ENCODE measurements at places on chromosomes 6 and 20.

DNA sequence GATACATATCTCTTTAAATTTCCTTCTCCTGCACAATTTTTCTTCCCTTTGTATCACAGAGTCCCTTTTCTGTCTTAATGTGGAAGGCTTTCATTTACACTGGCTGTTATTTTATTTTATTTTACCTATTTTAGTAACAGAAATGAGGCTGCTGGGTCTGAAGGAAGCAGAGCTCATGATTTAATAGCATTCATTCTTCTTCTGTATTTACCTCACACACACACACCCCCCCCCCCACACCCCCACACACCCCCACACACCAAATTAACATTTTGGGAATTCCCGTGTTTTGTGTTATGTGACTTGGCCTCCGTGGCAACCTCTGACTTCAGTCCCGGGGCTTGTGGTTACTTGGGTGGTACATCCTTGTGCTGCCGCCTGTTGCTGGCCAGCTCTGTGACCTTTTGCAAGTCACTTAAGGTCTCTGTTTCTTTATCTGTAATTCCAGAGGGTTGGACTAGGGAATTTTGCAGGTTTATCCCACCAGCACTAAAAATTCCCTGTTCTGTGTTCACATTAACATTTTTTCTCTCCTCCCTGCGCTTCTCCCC lies 108.8 kb downstream of the TIAM2 start:
- no peak for DNase-seq

DNA sequence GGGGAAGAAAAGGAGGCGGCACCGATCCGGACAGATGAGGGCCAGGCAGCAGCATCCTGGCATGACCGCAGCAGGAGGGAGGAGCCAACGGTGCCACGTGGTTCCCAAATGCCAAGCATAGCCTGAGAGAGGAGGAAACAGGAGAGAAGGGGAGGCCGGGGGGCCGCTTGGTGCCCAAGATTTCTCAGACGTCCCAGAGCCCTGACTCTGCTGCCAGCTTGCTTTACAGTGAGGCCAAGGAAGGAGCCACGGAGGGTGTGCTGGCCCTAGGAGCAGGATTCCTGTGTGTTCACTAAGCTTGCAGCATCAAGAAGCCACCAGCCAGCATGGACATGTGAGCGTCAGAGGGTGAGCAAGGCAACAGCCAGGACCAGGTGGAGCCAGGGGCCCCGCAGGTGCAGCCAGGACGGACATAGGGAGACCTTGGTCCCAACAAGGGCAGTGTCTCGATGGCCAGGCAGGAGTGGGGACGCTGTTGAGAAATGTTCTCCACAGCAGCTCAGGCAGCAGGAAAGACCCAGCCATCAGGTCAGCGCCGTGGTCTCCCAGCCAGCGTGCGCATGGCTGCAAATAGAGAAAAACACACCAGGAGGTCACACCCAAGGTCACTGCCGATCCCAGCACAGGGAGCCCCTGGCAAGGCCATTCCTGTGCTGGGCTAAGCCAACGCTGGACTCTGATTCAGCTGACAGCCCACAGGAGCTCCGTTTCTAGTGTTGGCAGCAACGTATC lies 143.7 kb downstream of the DLL1 start:
- DNase-seq, result no peak

DNA sequence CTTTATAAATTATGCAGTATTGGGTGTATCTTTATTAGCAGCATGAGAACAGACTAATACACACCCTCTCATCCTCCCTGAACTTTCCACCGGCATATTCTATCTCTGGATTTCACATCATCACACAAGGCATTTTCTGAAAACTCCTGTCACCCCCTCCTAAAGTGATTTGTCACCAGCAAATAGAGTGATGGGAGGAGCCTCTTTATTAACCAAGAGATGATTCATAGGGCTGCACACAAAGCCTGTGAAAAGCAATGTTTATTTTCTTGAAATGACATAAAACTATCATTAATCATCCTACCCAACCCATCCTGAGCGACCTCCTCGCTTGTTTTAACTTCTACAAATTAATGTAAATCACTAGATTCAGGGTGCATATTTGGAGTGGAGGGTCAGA lies 394.7 kb upstream of the SULF2 start:
- no peak for DNase-seq

DNA sequence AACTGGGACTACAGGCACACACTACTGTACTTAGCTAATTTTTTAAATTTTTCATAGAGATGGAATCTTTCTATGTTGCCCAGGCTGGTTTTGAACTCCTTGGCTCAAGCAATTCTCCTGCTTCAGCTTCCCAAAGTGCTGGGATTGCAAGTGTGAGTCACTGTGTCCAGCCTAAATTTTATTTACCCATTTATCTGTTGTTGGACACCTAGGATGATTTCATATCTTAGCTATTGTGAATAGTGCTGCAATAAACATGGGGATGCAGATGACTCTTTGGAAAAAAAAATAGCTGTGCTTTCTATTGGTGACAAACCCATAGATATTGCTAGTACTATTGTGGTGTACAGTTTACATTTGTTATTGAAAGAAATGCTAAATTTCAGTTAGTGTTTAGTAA lies 19.6 kb upstream of the SYNCRIP start:
- no peak for DNase-seq

DNA sequence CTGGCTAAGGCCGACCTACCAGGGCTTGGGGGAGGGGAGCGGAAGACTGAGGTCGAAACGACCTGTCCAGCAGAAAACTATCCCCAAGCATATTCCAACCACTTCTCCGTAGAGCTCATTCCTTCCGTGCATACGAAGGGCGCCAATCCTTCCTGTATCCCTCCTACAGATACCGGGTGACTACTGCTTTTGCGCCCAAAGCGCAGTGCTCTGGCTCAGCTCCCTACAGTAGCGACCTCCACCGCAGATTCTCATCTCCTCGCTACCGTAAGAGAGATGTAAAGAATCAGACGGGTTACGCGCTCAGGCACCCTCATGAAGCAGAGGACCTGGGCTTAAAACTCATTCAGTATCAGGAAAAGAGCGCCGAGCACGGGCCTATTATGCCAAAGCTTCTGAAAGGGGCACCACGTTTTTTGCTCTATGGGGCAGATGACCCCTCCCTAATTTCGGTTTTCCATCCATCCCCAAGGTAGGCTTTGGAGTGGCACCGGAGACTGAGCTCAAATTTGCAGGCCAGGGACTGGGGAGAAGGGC lies 563 bp upstream of the NNAT start:
- no peak for DNase-seq

GRCh38 chr6:142732790-142733189 lies 212.2 kb downstream of the HIVEP2 start:
- no peak for DNase-seq

GRCh38 chr6:2134554-2134953 lies 110.9 kb downstream of the GMDS start:
- no peak for DNase-seq

All from activated CD4-positive, alpha-beta T cell treated with anti-CD3 and anti-CD28 coated beads for 48 hours (primary cell).